ENCODE measurements at places on chromosomes 3 and 15.

GRCh38 chr3:132595014-132595413 is 2.1 kb upstream of the ACKR4 start:
- no peak for DNase-seq

- DNase-seq: no peak
Observed at GRCh38 chr15:77554306-77555080, 78.2 kb downstream of the LINGO1 start.

DNA sequence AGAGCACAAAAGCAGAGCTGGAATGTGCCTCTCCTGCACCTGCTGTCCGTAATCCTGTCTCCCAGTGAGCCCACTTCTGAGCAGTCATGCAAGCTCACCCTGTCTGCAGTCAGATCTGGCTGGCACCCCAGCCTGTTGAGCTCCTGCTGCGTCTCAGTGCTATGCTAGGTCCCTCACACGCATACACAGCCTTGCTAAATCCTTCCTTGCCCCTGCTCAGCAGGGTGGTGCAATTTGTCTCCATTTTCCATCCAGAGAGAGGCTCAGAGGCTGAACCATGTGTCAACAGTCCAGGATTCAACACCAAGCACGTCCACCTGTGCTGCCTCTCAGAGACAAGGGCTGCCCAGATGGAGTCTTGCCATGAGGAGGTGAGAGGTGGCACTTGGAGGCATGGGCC is 11.0 kb downstream of the POMGNT2 start:
- DNase-seq: no peak

- no peak for DNase-seq
Observed at GRCh38 chr15:48683991-48684765, 38.7 kb upstream of the FBN1 start.

DNA sequence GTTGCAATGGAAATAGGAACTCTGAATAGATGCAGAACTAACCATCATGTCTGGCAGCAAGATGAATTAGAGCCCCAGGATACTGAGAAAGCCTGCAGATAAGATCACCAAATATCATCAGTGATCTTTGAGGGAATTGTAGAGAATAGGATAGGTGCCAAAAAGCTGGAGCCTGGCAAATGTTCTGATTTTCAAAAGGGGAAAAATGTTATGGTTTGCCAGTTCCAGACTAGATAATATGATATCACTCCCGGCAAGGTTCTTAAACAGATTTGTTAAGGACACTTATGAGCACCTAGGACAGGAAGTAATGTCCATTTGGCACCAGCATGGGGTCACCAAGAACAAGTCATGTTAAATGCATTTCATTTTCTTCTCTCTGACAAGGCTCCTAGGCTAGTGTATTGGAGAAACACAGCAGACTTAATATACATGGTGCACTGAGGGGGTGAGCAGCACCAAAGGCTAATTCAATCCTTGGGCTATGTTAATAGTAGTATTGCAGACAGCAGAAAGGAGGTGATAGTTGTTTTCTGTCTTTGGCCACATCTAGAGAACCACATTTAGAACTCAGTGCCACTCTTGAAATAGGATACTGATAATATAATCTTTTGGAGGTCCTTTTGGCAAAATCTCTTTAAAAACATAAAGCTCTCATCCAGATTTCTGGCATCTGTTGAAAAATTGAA is 4.8 kb downstream of the SRGAP3 start:
- no peak for DNase-seq

- no peak for DNase-seq
Observed at GRCh38 chr3:3851621-3852323, 52.5 kb downstream of the LRRN1 start.

- no peak for DNase-seq
Observed at GRCh38 chr15:32794973-32795372, 77.2 kb downstream of the GREM1 start.

DNA sequence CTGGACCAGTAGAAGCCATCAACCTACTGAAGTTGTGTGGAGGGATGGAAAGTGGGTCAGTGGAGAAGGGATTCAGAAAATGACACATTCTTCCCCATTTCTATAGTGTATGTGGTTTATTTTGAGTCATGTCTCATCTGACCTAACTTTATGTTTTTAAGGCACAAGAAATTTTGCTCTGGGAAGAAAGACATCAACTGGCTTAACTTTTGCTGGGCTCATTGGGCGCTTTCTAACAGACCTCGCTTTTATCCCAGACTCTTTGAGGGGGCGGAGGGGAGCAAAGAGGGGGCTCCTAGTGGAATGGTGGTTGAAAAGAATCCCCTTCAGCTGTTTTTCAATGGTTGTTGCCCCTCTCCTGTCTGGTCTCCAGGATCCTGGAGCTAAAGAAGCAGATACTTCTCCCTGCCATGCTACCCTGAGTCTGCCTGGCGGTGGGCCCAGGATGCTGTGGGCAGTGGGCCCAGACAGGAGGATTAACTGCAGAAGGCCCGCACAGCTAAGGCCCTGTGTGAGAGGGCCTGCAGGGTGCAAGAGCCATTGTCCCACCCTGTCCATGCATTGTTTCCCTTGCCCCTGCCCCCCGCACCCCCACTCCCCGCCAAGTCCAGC is 14.5 kb downstream of the CSRNP1 start:
- no peak for DNase-seq

GRCh38 chr15:69535101-69535638 is 82.6 kb downstream of the RPLP1 start:
- DNase-seq: no peak

DNA sequence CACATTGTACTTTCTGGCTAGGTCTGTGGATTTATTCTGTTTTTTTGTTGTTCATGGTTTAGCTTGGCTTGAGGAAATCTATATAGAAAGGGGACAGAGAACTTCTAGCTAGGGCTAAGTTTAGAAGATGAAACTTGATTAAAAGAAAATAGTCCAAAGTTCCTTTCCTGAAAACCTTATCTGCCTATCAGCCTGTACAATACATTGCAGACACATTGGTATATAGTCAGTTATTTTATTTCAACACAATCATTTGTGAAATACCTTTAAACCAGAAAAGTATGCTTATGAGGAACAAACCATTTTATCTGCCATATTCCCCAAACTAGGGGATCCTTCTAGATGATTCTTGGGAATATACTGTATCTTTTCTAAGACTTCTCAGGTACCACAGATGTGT is 147.3 kb upstream of the CGNL1 start:
- no peak for DNase-seq

- DNase-seq: no peak
Observed at GRCh38 chr3:135994708-135995337, 29.3 kb downstream of the PPP2R3A start.

DNA sequence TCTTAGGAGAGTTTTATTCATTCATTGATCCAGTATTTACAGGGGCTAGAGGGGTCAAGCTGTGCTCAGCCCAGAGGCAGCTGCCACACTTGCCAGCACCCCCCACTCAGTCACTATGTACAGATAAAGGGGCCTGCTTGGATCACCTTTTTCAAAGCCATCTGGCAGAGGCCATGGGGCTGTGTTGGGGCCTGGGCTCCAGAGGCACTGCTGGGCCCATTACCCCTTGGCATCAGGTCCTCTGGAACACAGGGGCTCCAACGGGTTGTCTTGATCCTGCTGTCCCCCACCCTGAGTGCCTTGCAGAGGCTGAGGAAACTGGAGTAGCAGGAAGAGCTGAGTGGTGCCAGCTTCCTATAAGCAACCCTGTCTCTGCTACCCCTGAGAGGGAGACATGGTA is 43.9 kb downstream of the SEMA3G start:
- no peak for DNase-seq

DNA sequence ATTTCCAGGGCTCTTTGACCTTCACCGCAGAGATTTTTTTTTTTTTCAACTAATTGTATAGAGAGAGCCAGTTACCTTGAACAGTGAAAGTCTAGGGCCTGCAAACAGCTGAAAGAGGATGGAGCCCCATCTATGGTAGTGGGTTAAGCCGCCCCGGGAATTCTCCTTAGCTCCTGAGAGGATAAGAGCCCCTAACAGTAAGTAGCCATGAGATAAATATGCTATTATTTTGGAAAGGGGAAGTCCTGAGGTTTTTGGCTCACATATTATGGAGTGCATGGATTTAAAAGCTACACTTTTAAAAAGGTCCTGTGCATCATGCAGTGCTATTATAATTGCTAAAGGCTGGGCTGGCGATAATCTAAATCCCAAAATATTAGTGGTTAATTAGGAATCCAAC is 115.0 kb downstream of the FBN1 start:
- no peak for DNase-seq

DNA sequence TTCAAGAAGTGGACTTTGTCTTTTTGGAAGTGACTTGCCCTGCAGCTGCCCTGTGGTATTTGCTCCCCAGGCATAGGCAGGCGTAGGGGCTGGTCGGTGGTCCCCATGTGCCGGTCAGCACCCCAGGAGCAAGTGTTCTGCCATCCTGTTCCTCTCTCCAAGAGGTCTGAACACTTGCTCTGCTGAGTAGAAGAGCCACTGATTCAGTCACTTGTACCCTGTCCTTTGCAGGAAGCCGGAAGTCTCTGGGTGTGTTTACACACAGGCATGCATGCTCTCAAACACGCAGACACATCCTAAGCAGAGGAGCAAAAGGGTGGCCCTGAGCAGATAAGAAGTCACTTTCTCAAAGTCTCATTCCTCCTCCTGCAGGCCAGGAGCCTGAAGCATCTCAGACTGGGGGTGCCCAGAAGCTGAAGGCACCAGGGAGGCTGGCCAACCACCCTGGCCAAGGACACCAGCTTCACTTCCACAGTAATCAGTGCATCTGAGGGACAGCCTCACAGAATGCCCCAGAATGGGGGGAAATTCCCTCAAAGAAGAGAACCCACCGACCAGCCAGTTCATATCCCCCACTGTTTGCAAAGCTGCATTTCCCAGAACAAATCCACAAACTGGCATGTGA is 88.7 kb upstream of the POMGNT2 start:
- DNase-seq: no peak

DNA sequence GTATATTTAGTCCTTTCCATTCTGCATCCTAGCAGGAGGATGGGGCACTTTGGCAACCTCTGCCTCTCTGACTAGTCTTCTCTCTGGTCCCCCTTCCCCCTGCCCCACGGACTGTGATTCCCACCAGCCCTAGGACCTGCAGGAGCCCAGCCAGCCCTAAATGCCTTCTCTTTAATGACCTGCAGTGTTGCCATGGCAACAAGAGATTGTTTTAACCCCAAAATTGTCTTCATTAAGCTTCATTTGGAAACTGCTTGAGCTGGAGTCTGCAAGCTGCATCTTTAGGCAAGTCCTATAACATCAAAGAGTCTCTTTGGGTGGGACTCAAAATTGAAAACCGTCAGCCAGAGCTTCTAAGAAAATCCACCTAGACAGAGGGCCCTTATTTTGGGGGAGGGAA is 59.7 kb upstream of the ANKRD34C start:
- no peak for DNase-seq

DNA sequence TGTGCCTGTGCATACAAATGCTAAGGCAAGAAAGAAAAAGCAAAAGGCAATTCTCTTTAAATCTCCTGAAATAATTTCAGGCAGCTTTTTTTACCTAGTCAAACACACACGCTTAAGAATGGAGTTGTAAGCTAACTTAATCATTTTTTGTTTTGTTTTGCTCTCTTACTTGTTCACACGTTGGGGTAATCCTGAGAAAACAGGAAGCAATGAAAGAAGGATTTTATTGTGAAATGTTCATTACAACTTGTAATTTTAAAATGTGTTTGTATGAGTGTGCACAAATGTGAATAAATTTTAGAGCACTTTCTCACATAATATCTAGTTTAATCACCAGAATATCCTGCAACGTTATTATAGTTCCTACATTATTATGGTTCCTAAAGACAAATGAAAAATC is 263.8 kb downstream of the LPP start:
- no peak for DNase-seq

All from activated CD4-positive, alpha-beta T cell treated with anti-CD3 and anti-CD28 coated beads for 24 hours (primary cell).